OCI-M1 (cell line): ENCODE measurements at places on chromosomes 11 and 22.
A peak's percentile ranks its signal among the peaks of the same experiment; 100 is the strongest.

DNA sequence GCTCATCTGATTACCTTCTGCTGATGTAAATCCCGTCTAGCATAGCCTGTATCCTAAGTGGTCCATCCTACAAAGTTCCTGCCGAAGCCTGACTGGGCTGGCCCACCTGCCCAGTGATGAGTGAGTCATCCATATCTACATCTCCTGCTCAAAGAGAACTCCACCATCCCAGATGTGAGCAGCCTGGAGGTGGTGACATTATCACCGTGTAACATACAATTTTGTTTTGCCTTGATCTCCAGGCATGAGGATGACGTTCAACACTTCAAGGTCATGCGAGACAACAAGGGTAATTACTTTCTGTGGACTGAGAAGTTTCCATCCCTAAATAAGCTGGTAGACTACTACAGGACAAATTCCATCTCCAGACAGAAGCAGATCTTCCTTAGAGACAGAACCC, 5.6 kb downstream of the TMA7B start:
- no peak for DNase-seq

- DNase-seq = no peak
Observed at GRCh38 chr22:22818202-22818538, 69.4 kb upstream of the IGLL5 start.

DNA sequence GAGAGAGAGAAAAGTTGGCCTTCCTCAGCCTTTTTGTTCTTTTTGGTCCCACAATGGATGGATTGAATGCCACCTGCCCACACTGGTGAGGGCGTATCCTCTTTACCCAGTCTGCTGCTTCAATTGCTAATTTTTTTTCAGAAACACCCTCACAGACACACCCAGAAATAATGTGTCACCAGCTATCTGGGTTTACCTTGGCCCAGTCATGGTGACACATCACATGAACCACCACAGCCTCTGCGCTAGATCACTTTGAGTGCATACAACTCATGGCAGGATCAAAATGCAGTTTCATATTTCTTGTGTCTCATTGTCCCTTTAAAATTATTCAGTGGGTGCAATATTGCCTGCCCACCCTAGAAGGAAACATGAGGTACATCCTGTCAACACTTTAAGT, 63.3 kb downstream of the ADAMTS15 start:
- no peak for DNase-seq

DNA sequence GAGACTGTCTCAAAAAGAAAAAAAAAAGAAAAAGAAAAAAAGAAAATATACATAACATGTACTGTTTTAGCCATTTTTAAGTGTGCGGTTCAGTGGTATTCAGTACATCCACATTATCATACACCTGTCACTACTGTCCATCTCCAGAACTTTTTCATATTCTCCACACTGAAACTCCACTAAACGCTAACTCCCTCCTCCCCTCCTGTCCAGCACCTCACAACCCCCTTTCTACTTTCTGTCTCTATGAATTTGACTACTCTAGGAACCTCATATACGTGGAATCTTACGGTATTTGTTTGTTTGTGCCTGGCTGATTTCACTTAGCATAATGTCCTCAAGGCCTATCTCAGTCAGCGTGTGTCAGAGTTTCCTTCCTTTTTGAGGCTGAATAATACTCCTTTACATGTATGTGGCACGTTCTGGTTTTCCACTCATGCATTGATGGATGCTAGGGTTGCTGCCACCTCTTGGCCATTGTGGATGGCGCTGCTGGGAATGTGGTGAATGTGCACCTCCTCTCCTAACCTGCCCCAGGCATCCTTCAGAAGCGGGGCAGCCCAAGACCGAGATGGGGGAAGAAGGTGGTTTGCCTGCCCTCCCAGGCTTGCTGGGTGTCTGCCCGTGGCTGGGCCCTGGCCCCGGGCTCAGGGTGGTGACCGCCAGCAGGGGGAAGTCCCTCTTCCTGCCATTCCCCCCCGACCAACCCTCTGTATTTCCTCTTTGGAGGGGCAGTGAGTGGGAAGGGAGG, 60.5 kb downstream of the BCR start:
- peak; percentile 36 for DNase-seq

DNA sequence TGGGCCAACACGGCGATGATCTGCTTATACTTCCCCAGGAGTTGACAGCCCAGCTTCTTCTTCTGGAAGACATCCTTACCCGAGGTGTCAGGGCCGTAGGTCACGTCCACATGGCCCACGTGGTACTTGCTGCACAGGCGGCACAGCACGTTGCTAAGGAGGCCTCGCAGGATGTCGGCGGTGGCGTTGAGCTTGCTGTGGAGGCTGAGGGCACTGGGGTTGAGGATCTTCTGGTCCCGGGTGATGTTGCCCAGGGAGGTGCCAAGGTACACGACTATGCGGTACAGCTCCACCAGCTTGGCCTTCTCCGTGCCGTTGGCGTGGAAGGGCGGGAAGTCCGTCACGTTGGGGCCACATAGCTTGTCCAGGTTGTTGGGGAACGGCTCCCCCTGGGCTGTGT, 2.9 kb downstream of the LIF start:
- DNase-seq = no peak

- no peak for DNase-seq
Observed at GRCh38 chr11:680476-680875, 14.5 kb downstream of the DEAF1 start.

DNA sequence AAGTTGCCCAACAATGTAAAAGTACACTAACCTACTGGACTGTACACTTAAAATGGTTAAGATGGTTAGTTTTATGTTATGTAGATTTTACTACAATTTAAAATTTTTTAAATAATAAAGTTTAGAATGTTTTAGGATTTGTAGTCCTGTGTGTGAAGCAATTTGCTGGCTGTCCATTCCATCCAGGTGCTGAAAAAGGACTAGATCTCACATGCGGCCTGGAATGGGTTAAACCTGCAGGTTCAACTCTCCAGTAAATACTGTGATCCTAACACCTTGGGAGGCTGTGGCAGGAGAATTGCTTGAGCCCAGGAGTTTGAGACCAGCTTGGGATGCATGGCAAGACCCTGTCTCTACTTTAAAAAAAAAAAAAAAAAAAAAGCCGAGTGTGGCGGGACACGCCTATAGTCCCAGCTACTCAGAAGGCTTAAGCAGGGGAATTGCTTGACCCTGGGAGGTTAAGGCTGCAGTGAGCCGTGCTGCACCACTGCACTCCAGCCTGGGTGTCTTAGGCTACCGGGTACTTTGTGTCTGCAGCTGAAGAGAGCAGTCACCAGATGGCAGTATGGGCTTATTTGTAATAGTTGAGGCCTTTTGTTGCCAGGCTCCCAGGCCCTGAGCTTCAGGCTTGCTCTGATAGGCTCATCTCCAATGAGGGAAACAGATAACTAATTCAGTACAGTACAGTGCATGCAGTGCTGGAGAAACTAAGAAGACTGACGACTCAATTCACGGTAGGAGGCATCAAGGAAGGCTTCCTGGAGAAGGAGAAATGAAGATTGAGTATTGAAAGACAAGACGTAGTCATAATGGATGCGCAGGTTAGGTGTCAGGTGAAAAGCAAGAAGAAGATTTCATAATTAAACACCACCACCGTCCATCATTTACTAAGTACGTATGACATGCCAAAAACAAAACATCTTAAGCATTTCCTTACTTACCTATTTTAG, 64.7 kb upstream of the ASPHD2 start:
- DNase-seq = peak; percentile 96

DNA sequence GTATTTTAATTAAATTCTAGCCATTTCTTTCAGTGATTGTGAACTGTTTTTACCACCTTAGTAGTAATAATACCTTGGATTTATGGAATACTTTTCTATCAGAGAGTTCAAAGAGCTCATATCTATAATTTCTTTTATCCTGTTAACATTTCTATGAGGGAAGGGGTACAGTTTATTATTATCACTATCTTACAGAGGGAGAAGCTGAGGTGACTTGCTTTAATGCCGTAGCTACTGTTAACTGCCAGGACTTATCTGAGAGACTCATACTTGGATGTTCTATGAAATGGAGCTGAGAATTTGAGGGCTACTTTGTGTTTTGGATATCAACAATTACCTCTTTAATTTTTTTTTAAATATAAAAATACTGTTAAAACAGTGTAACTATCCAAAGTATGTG, 3.3 kb downstream of the REXO2 start:
- DNase-seq = peak; percentile 72

DNA sequence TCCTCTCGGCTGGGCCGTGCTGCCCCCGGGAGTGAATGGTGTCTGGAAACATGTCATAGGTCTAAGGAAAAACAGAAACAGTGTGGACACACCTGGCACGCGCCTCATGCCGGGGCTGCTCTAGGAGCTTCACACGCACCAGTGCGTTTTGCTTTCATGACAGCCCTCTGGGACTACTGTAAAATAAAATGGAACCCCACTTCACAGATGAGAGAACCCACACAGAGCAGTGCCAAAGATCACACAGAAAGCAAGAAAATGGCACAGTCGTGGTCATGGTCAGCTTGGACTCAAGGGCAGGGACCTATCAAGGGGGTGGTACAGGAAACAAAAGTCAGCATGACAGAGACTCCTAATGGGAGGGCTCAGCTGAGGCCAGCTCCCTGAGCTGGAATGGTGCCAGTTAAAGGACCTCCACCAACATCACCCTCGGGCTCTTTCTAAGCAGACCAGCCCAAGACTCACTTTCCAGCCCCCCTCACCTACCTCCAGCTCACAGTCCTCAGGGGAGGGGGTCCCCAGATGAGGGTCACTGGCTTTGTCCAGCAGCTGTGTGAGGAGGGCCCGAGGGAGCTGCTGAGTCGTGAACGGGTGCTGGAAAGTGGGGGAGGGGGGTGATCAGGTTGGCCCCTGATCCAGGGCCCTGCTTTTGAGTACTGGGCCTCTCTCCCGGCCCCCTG, 3.3 kb downstream of the MAP4K2 start:
- DNase-seq = peak; percentile 12

GRCh38 chr11:120365512-120365911, 29.3 kb downstream of the ARHGEF12 start:
- no peak for DNase-seq

DNA sequence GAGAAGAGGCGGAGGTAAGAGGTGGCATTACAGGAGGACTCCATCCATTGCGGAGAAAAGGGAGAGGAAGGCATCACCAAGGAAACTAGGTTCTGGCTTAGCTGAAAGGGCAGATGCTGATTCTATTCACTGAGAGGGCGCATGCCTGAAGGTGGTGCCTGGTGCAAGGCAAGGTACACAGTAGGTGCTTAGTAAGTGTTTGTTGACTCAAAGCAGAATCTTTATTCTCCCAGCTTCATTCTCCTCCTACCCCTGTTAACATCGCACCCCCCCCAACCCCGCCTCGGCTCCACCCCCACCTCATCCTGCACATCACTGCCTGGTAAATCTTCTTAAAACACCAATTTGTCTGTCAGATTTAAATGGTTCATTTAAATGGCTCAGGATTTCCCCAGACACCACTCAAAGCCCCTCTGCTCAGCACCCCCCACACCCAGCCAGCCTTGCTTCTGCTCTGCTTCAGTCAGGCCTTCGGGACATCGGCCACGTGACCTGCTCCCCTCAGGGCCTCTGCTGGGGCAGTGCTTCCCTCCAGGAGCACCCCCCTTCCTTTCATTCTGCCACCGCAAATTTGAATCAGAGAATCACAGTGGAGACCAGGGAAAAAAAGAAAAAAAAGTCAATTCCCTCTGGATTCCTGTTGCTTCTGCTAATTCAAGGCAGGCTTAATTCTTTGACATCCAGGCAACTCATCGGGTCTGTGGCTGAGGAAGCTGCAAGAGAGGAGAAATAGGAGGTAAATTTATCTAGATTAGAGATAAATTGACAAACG, 17.8 kb upstream of the RCN1 start:
- DNase-seq = no peak

GRCh38 chr22:23055449-23056179, 14.7 kb upstream of the GNAZ start:
- DNase-seq = no peak

- peak; percentile 20 for DNase-seq
Observed at GRCh38 chr11:115906171-115906570, 402.0 kb upstream of the CADM1 start.

- no peak for DNase-seq
Observed at GRCh38 chr11:16982256-16982671, 31.9 kb downstream of the PLEKHA7 start.

DNA sequence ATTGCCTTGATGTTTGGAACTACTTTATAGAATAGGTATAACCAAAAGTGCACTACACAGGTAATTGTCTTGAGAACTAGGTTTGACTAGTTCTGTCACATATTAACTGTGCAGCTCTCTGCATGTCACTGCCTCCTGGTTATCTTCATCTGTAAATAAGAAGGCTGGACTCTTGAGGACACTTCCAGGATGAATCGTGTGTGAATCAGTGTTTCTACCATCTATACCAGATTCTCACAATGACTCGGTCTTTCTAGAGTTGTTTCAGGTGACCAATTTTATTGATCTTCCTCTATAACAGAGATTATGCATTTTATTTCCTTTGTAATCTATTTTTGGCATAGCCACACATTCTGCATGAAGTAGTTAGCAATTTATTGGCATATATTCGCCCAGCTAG, 1181.0 kb upstream of the TENM4 start:
- no peak for DNase-seq

DNA sequence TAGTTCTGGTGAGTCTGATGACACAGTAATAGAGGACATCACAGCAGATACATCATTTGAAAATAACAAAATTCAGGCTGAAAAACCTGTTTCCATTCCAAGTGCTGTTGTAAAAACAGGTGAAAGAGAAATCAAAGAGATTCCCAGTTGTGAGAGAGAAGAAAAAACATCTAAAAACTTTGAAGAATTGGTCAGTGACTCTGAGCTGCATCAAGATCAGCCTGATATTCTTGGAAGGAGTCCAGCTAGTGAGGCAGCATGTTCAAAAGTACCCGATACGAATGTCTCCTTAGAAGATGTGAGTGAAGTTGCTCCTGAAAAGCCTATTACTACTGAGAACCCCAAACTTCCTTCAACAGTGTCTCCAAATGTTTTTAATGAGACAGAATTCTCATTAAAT, 38.7 kb downstream of the RTN3 start:
- DNase-seq = peak; percentile 18

DNA sequence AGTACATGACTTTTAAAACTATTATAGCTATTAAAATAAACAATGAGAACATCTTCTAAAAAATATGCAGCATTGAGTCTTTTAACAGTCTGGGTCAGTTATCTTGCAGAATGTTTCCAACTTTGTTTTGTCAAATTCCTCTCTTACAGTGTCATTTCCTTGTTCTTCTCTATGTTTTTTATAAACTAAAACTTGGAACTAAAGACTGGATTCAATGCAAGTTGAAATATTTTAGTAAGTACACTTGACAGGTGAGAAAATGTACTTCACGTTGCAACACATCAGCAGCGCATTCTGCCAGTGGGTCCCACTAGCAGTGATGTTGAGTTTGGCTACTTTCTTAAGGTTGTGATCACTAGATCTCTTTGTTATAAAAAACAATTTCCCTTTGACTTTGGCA, 1407.6 kb upstream of the RAG2 start:
- no peak for DNase-seq

GRCh38 chr11:32379719-32380118, 55.6 kb downstream of the WT1 start:
- DNase-seq = no peak

DNA sequence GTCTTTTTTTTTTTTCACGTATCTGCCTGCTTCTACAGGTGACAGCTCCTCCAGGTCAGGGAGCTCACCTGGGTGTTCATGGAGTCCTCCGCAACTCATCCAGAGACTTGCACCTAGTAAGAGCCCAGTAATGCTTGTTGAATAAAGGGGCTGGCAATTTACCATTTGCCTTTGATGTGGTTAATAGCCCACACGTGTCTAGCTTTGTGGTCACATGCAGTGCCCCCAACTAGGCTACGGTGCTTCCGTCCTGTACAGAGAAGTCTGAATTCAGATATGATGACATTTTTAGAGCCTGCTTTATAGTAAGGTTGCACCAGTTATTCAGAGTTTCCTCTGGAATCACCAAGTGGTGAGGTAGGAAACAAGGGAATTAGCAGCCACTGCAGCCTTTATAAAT, 199.4 kb upstream of the MTMR2 start:
- DNase-seq = no peak
